ENCODE measurements at places on chromosomes 4 and X. TPM values are rescaled to one million over a fixed set of nuclear protein-coding genes. Genes with fewer than 3 reads are reported as not detected.

Gene ZCCHC4
- 16.9 TPM for total RNA-seq

Gene STIM2
- total RNA-seq: 29.6 TPM

Gene HPF1
- total RNA-seq: 50.3 TPM

Gene AFAP1
- 36.1 TPM for total RNA-seq

Gene SMIM10L2A
- 1.2 TPM for total RNA-seq

Gene RNF150
- 0.99 TPM for total RNA-seq

Gene FGFR3
- total RNA-seq: 0.33 TPM

Gene NDST3
- total RNA-seq: not detected

Gene CFAP299
- 8.1 TPM for total RNA-seq

Gene SHISA3
- total RNA-seq: 0.17 TPM

Gene PCSK1N
- total RNA-seq: not detected

Gene KCND1
- total RNA-seq: 1.9 TPM

Gene PPEF2
- not detected for total RNA-seq

Gene SYP
- total RNA-seq: 0.87 TPM

Gene SLC25A43
- 35.1 TPM for total RNA-seq

Gene CTAG2
- not detected for total RNA-seq

Gene PDE5A
- 402 TPM for total RNA-seq

Gene FRG1
- total RNA-seq: 52.4 TPM

Gene LIMCH1
- 0.83 TPM for total RNA-seq

Gene LONRF3
- 0.33 TPM for total RNA-seq

Gene SSX4B
- total RNA-seq: not detected

Gene CPXCR1
- total RNA-seq: not detected

Gene MUC7
- total RNA-seq: not detected

Gene TMPRSS11F
- not detected for total RNA-seq

Gene GTPBP6
- total RNA-seq: 47.0 TPM

Gene FAM149A
- total RNA-seq: 6.3 TPM

Gene RCHY1
- 36.7 TPM for total RNA-seq

Gene CT45A2
- not detected for total RNA-seq

Gene RPL9
- total RNA-seq: 2,851 TPM

Gene RAPGEF2
- total RNA-seq: 36.1 TPM

Gene RAB40AL
- total RNA-seq: 0.73 TPM

Gene VSIG4
- total RNA-seq: not detected

All from smooth muscle cell of trachea (primary cell).